Mesothelial cell of epicardium (in vitro differentiated cells): ENCODE measurements at places on chromosomes 7 and 10.
A peak's percentile ranks its signal among the peaks of the same experiment; 100 is the strongest.

DNA sequence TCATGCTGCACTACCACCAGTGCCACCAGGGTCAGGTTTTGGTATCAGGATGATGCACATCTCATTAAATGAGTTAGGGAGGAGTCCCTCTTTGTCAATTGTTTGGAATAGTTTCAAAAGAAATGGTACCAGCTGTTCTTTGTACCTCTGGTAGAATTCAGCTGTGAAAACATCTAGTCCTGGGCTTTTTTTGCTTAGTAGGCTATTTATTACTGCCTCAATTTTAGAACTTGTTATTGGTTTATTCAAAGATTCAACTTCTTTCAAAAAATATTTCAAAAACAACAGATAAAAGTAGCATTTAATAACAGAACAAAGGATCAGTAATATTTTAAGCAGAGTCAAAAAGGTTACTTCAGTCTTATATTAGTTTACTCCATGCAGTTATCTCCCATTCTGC lies 6.4 kb upstream of the ZNF716 start:
- H3K4me1 ChIP-seq, result no peaks in the 10 kb centered on the region
- no peaks in the 10 kb centered on the region for H3K36me3 ChIP-seq
- no peak for DNase-seq
- H3K27me3 ChIP-seq, result no peaks in the 10 kb centered on the region
- H3K27ac ChIP-seq, result no peak overlapping the region

- no peak overlapping the region for H3K27ac ChIP-seq
- peaks cover 3% of the 10 kb centered on the region for H3K36me3 ChIP-seq
- peaks cover 2% of the 10 kb centered on the region for H3K27me3 ChIP-seq
- DNase-seq, result no peak
Measured at GRCh38 chr7:79035858-79036257, 417.6 kb downstream of the MAGI2 start.

DNA sequence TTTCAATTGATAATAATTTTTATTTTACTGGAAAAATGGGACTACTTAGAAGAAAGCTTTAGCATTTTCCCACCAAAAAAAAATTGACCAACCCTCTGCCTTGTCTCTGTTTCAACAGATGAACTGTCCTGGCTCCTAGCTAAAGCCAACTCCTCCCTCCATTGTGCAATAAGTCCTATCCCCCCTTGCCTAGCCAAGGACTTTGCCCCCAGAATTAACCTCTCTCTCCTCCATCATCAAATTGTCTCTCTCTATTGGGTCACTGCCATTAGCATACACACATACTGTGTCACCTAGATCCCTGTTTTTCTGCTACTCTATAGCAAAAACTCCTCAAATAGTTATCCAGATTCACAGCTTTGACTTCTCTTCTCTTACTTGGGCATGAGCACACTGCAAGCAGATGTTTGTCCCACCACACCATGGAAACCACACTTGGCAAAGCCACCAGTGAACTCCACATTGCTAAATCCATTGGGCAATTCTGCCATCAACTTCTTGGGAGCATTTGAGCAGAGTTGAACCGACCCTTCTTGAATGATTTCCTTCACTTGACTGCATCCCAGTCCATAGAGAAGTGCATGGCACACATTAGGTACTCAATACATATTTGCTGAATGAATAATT lies 91.4 kb upstream of the NEBL start:
- no peak overlapping the region for H3K4me3 ChIP-seq
- no peak for DNase-seq
- H3K27me3 ChIP-seq, result no peaks in the 10 kb centered on the region
- H3K4me1 ChIP-seq, result peaks cover 9% of the 10 kb centered on the region
- H3K36me3 ChIP-seq, result peaks cover 5% of the 10 kb centered on the region

DNA sequence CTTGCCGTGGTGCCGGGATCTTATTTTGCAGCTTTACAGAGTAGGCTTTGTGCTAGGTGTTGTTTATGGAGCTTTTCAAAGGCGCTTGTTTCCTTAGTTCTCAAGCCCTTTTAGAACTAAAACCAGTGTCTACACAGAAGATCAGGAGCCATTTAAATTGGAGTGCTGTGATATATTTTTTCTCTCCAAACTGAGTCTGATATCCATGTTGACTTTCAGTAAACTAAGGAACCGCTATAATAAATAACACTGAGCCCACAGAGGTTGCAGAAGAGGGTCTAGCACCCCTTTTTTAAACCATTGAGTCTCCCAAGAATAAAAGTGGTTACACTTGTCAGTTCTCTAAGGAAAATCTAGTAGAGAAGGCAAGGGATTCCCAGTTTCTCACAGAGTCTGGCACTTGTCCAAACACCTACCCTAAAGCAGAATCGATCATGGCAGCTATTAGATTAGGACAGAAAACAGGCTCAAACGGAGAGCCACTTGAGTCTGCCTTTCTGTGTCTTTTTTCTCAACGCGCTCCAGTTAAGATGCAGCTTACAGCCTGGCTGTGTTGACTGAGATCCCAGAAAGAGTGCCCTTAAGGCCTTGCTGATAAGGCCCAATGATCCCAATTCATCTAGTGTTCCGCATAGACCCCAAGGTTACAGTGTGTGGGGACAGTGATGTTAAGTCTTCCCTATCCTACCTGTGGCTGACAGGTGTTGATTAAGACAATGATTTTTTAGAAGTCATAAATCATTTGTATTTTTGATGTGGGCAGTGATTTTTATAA lies 804 bp downstream of the TMEM106B start:
- H3K27ac ChIP-seq, result peak overlapping the region; percentile 99
- peak overlapping the region; percentile 96 for H3K4me3 ChIP-seq
- no peak for DNase-seq
- H3K27me3 ChIP-seq, result no peaks in the 10 kb centered on the region
- H3K36me3 ChIP-seq, result peaks cover 18% of the 10 kb centered on the region

GRCh38 chr10:87615856-87616255 lies 43.8 kb upstream of the PAPSS2 start:
- peaks cover 2% of the 10 kb centered on the region for H3K36me3 ChIP-seq
- no peak for DNase-seq
- peaks cover 15% of the 10 kb centered on the region for H3K4me1 ChIP-seq
- peaks cover 22% of the 10 kb centered on the region for H3K27me3 ChIP-seq
- H3K27ac ChIP-seq, result no peak overlapping the region

DNA sequence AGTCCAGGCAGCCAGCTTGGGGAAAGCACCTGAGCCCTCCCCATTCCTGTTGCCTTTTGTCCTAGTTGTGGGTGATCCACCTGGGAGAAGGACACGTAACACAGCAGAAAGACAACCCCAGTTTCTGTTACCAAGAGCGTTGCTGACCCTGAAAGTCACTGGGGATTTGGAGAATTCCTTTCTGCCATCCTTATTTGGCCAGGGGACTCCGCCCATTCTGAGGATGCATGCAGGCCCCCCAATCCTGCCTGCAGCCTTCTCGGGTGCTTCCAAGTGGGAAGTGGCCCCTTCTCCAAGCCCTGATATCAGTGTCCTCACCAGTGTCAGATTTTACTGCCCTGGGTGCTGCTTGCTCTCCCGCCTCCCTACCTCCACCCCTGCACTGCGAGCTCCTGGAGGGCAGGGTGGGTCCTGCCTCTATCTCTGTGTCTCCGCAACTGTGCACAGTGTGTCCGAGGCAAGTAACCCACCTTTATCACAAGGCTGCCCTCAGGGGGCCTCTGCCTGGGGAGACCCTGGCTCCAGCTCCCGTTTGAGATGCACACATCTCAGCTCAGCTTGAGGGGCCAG lies 9.2 kb upstream of the ADCY1 start:
- H3K4me1 ChIP-seq, result no peaks in the 10 kb centered on the region
- no peak overlapping the region for H3K27ac ChIP-seq
- no peaks in the 10 kb centered on the region for H3K36me3 ChIP-seq

- H3K4me1 ChIP-seq, result peaks cover 3% of the 10 kb centered on the region
- DNase-seq, result no peak
- H3K36me3 ChIP-seq, result peaks cover under 1% of the 10 kb centered on the region
- no peak overlapping the region for H3K27ac ChIP-seq
- H3K27me3 ChIP-seq, result no peaks in the 10 kb centered on the region
Measured at GRCh38 chr7:129469930-129470329, 32.4 kb upstream of the SMKR1 start.

DNA sequence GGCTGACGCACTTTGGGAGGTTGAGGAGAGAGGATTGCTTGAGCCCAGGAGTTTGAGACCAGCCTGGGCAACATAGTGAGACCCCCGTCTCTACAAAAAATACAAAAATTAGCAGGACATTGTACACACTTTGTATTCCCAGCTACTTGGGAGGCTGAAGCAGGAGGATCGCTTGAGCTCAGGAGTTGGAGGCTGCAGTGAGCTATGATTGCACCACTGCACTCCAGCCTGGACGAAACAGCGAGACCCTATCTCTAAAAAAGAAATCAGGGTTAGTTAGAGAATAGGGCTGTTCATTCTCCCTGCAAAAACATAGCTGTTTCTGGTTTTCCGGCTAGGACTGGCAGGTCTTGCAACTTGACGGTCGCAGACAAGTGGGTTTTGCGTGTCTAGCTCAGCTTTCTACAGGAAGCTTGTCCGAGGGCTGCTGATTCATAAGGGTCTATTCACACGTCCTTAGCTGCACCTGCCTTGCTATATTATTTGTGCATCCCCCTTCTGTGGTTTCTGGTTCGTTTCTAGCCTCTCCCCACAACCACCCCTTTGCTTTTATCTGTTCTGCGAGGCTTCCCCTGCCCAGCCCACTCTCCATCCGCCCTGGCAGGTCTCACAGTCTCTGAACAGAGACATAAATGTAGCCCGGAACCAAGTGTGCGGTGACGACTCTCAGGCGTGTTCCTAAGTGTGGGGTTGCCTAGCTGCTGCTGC lies 10.7 kb downstream of the AMZ1 start:
- peaks cover 23% of the 10 kb centered on the region for H3K27me3 ChIP-seq
- H3K4me3 ChIP-seq, result no peak overlapping the region
- H3K27ac ChIP-seq, result no peak overlapping the region
- no peaks in the 10 kb centered on the region for H3K36me3 ChIP-seq
- no peaks in the 10 kb centered on the region for H3K4me1 ChIP-seq

- H3K27ac ChIP-seq, result no peak overlapping the region
- H3K27me3 ChIP-seq, result no peaks in the 10 kb centered on the region
- H3K4me1 ChIP-seq, result peaks cover 29% of the 10 kb centered on the region
- no peak overlapping the region for H3K4me3 ChIP-seq
Measured at GRCh38 chr10:103850572-103850895, 4.8 kb downstream of the SH3PXD2A start.

- H3K4me1 ChIP-seq, result peaks cover 10% of the 10 kb centered on the region
- no peak for DNase-seq
- H3K27me3 ChIP-seq, result peaks cover 88% of the 10 kb centered on the region
- no peak overlapping the region for H3K27ac ChIP-seq
Measured at GRCh38 chr10:7403620-7404019, 7.2 kb downstream of the SFMBT2 start.

- H3K4me3 ChIP-seq, result no peak overlapping the region
- H3K4me1 ChIP-seq, result no peaks in the 10 kb centered on the region
- no peaks in the 10 kb centered on the region for H3K36me3 ChIP-seq
- DNase-seq, result no peak
- no peaks in the 10 kb centered on the region for H3K27me3 ChIP-seq
- no peak overlapping the region for H3K27ac ChIP-seq
Measured at GRCh38 chr7:123819001-123819400, 26.0 kb upstream of the HYAL4 start.
